Umbilical cord (tissue), 2 donors: ENCODE measurements at places on chromosomes 16 and 17.

GRCh38 chr17:78239489-78239931 lies 8.1 kb downstream of the TMEM235 start:
- DNase-seq, result no peak

- no peak for DNase-seq
These were observed 131.2 kb downstream of the CMIP start for GRCh38 chr16:81575834-81576233.

- DNase-seq, result no peak
These were observed 239.4 kb downstream of the MRTFB start for GRCh38 chr16:14310519-14310991.

- DNase-seq, result peak; percentile 9
These were observed 77.1 kb downstream of the USP31 start for GRCh38 chr16:23072084-23072599.

DNA sequence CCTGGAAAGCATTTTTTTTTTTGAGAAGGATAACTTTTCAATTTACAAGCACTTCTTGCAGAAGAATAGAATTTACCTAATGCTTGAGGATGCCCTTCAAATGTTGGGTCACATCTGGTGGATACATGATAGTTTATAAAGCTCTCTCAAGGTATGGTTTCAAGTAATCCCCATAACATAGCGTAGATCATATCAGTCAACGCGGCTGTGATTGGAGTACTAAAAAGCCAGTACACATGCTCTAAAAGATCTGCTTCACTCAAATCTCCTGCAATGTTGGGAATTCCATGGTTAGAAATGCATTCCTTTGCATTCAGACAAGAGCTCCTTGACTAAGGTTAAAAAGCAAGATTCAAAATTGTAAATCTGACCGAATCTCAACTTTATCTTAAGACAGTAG lies 3.9 kb upstream of the KCNJ16 start:
- no peak for DNase-seq
